ENCODE measurements at places on chromosomes 4 and X.

DNA sequence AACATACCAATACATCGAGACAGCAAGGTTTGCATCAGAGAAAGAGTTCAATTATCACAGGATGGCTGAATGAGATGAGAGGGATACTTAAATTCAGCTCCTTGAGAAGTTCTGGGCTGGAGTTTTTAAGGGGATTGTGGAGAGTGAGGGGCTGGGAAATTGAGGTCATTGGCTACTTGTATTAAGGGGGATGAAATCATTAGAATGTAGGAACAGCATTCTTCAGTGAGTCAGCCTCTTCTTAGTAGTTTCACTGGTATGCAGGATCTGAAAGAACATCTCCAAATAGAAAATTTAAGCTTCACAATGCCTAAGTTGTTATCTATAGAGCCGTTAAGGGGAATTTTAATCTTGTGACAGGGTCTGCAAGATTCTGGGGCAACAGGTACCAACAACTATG lies 211.6 kb upstream of the TAPT1 start:
- DNase-seq = peak; percentile 38

DNA sequence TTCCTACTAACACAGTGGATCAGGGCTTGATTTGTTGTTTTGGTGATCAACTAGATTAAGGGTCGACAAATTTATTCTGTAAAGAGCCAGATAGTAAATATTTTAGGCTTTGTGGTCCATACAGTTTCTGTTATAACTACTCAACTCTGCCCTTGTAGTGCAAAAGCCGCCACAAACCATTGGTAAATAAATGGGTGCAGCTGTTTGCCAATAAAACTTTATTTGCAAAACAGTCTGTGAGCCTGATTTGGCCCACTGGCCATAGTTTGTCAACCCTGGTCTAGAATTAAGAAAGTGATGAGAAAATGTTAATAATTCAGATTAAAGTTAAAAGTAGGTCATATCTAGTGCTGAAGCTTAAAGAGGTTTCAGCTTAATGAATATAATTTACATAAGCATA lies 84.0 kb upstream of the TRIM2 start:
- DNase-seq = no peak

DNA sequence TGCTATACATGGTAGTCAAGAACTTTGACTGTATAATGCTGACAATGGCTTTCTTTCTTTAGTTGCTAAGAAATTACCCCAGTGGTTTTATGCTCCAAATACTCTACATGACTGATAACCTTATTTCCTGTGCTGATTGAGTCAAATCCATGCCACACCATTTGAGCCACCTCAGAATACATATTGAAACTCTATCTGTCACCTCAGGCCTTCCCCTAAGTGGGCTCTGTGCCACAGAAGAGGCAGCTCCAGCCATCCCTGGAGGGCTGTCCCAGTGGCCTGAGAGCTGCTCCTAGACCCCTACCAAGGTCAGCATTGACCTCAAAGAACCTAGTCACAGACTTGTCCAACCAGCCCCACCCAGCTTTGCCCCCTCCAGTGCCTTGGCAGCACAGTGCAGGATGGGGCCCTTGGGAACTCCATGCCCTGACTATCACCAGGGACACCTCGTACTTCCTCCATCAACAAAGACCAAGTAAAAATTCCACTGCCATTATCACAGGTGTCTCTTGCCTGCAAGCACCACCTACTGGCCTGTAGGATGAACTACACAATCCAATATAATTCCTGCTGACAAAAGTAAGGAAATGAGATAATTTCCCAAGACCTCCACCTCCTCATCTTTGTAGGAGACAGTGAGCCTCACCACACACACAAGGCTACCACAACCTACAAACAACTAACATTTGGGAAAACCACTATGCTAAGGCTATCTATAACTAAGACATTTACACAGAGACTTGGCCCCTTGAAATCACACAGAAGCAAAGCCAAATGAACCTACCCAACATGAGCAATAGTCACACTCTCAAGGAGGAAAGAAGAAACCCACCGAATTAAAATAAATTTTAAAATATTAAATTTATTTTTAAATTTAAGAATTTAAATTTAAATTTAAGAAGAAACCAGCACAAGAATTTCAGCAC lies 239.9 kb downstream of the NKX6-1 start:
- peak; percentile 33 for DNase-seq

- DNase-seq = no peak
Observed at GRCh38 chr4:184216515-184216914, 1.2 kb downstream of the ENPP6 start.

GRCh38 chr4:176635372-176636261 lies 157.1 kb downstream of the VEGFC start:
- peak; percentile 63 for DNase-seq

- no peak for DNase-seq
Observed at GRCh38 chr4:26272654-26273615, 47.9 kb upstream of the RBPJ start.

DNA sequence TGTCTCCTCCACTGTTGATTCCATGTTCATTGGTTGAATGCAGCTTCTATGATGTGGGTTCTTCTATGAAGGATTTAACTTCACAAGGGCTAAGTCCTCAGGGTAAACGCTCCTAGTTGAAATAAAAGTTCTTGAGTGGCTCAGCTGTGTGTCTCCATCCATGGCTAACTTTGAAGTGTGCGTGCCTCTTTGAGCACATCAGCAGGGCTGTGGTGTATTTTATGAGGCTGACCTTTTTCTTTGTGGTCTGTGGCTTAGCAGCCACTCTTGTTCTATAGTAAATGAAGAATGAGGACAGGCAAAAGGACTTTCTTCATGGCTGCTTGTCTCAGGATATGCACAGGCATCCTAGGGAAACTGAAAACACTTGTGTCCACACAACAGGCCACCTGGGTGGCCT lies 88.5 kb downstream of the KIT start:
- peak; percentile 13 for DNase-seq

DNA sequence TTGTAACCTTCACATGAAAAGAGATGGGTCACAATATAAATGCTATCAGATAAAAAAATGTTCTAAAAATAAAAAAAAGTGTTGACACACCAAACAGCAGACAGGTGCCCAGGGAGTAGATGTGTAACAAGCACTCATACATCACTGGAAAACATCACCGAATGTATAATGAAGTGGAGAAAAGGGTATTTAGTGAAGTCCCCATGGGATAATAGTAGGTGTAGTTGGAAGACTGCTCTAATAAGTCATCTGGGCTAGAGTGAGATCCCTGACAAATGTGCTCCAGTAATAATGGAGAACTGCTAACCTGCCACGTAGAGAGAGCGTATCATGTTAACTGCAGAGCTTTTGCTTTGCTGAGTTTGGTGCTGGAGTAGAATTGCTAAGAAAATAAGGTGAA lies 152.0 kb downstream of the GRIA2 start:
- no peak for DNase-seq

DNA sequence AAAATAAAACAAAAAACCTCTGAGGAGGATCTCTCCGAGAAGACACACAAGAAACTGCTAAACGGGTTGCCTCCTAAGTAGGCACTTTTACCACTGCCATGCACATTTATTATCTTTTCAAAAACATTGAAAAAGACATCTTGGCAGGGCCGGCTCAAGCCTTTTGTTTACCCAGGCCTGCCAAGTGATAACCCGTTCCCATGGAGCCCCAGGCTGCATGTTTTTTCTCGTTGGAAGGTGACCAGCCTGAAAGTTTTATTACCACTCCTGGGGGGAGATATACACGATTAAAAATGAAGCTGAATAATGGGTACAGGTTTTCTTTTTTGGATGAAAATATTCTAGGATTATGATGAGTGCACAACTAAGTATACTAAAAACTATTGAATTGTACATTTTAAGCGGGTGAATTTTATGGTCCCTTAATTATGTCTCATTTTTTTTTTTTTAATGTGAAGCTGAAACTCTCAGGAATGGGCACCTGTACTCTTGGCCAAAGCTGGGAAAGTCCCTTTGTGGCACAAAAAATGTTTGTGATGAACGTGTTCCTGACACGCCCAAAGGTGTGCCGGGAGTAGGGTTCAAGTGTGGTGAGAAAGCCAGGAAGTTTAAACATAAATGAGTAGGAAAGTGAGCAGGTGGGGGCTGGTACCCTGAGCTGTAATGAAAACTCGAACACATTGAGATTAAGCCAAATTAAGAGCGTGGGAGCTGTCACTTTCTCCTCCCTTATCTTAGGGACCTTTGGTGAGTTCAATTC lies 1.5 kb upstream of the MAP7D2 start:
- no peak for DNase-seq

DNA sequence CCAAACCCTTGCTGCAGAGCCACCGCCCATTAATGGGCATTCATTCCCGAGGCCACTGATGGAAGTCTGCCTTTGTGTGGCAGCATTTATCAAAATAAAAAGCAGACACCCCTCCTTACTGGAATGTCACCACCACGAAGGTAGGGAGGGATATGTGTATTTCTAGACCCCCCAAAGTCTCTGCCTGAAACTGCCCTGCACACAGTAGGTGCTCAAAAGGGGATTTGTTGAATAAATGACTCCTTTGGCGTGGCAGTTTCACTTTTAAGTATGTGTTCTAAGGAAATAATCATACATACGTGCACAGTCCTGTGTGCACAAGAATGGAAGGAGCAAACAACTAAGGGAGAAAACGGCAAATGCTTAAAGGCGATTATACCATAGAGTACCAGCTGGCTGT lies 23.6 kb upstream of the GLOD5 start:
- DNase-seq = no peak

DNA sequence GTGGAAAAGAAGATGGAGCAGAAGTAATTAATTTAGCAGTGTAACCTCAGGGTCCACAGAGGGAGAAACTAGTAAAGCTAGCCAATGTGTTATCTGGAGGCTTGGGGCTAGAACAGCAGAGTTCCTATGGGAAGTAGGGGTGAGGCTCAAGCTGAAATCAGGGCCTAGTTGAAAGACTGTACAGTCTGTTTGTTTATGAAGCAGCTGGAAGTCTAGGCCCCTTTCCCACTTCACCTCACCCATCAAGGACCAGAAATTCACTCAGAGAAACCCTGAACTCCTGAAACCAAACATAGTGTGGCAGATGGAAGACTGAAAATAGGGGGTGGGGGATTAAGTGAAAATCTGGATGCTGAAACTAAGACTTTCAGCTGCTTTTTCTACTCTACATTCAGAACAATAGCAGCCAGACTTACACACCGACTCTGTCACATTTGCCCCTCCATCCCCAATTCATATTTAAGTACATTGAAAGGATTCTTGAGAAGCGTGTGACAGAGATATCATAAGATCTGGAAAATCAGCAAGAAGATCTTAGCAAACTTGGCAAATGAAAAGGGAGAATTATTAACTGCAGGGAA lies 32.6 kb upstream of the FAM241A start:
- no peak for DNase-seq

DNA sequence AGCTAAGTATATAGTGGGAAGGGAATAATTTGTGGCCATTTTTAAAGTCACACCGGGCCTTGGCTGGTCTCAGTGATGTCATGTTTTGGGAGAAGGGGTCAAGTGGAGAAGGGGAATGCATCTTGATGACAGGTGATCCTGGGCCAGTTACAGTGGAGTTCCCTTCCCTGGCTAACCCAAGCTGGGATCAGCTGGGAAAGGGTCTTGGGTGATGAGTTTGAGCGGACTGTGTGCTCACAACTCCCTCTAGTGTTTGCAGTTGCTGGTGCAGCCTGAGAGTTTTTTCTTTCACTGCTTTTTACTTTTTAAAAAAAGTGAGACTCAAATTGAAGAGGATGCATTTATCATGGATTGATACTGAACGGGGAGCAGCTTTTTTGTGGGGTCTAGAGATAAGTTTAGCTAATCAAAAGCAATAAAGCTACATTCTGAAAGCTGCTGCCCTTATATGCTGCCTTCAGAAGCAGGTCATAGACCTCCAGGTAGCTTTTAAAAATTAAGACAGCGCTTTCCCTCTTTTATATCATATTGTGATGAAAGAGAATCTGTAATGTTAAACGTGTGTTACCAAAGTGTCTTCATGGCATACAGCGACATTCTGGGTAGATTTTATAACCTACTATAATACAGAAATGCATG lies 164.7 kb downstream of the DCLK2 start:
- DNase-seq = peak; percentile 45

- DNase-seq = no peak
Observed at GRCh38 chr4:96293806-96294205, 453.9 kb downstream of the PDHA2 start.

- peak; percentile 43 for DNase-seq
Observed at GRCh38 chr4:111283066-111283677, 660.3 kb upstream of the PITX2 start.

- DNase-seq = no peak
Observed at GRCh38 chr4:38424151-38424871, 239.7 kb upstream of the KLF3 start.

DNA sequence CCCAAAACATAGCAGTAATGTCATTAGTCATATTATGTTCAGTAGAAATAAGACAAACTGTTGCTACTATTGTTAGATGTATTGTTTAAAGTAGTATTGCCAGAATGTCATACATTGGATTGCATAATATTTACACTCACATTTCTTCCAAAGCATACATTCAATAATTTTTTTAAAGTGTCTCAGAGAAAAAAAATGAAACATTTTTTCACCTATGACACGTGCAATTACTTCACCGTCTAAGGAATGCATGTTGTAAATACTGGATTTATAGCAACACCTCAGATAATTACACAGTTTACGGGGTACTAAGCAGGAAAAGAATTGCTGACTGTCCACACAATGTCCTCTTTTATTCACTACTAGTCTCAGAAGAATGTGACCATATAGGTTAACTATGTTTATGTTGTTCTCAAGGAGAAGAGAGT lies 162.1 kb downstream of the PCDH18 start:
- DNase-seq = peak; percentile 56

- DNase-seq = no peak
Observed at GRCh38 chr4:1416051-1416947, 10.1 kb upstream of the NKX1-1 start.

DNA sequence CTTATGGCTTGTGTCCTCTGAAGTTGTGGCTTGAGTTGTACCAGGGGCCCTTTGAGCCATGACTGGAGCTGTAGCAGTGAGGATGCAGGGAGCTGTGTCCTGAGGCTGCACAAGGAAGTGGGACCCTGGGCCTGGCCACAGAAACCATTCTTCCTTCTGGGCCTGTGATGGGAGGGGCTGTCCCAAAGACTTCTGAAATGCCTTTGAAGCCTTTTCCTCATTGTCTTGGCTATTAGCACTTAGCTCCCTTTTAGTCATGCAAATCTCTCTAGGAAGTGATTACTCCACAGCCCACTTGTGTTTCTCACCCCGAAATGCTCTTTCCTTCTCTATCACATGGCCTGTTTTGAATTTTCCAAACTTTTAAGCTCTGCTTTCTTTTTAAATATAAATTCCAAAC lies 92.4 kb downstream of the FHDC1 start:
- no peak for DNase-seq

DNA sequence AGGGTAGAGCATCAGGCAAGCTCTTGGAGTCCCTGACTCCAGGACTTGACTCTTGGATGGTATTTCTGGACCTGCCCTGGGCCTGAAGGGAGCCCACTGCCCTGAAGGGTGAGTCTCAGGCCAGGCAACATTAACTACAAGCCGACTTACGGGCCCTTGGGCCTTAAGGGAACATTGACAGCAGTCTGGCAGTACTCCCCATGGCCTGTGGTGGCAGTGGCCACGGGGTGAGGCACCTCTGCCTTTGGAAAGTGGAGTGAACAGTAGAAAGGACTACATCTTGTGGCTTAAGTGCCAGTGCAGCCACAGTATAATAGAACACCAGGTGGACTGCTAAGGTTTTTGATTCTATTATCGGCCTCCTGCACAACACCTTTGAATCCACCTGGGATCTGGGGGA lies 36.3 kb downstream of the SH3BGRL start:
- no peak for DNase-seq
